ENCODE measurements at places on chromosomes 6 and 20.

DNA sequence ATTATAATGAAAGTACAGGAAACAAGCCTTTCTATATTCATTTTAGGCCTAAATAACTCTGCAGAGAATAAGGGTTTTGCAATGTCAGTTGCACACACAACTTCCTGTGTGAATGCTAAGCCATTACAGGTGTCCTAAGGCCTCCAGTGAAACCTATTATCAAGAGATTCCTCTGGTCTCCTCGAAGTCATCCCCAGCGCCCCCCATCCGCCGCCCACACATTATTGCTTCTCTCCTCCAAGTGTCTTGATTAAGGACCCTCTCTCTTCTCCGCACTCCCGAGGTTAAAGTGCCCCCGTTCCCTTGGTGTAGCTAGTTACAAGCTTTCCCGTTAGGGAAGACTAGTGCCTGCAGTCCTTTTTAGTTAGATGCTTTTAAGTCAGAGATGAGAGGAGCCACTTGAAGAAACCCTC, 1.3 kb downstream of the HIVEP2 start:
- peak; percentile 85 for DNase-seq

GRCh38 chr20:19897891-19898290, 119.3 kb upstream of the NAA20 start:
- DNase-seq, result no peak

GRCh38 chr6:112237595-112237994, 16.8 kb downstream of the LAMA4 start:
- no peak for DNase-seq

DNA sequence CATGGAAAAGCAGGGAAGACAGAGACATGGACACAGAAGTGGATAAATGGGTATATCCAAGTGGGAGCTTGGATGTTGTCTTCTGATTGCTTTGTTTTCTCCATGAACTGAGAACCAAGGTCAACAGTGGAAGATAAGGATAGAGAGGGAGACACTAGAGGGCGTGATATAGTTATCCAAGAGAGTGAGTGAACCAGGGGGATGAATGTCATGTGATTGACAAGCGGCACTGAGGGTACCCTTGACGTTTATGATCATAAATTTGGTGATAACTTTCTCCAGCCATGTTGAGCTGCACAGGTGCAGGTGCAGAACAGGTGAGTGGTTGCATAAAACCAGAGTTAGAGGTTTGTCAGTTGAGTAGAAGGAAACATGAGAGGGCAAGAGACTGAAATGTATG, 20.7 kb downstream of the EBF4 start:
- DNase-seq, result peak; percentile 62
